ENCODE measurements at places on chromosomes 7 and 10.

GRCh38 chr7:30433506-30433905 is 45.1 kb downstream of the NOD1 start:
- no peak for DNase-seq

DNA sequence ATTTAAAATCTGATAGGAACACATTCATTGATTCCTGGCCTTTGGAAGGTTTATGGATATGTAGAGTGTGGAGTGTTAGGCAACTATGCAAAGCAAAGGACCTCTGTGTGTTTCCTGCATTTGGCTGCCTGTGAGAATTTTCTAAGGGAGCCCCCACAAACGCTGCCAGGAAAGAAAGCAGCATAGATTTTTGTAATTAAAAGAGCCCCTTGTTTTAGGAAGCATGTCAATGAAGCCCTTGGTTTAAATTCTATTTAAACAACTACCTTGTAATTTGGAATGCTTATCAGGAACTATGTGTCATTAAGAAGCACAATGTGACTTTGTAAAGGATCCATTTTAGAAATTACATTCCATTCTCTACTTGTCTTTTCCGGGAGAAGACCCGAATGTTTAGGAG is 742.5 kb downstream of the NXPH1 start:
- no peak for DNase-seq

GRCh38 chr7:3134745-3135144 is 91.1 kb upstream of the CARD11 start:
- DNase-seq: no peak

GRCh38 chr10:50523357-50523756 is 100.4 kb downstream of the SGMS1 start:
- no peak for DNase-seq

DNA sequence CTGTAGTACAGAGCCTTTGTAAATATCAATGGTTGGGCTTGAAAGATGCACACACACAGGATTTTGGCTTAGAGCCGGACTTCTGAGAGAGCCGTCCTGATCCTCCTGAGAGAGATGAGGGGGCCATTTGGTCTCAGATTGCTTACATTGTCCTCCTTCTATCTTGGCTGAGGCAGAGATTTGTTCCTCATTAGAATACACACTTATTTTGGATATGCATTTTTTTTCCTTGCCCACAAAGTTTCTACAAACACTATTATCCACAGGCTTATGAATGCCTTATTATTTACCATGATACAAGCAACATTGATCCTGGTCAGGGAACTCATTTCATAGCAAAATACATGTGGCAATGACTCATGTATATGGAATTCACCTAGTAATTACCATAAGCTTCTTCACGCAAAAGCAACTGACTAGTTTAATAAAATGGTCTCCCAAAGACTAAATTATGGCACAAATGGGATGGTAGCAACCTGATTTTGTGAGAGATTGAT is 175.3 kb downstream of the MDFIC start:
- no peak for DNase-seq

DNA sequence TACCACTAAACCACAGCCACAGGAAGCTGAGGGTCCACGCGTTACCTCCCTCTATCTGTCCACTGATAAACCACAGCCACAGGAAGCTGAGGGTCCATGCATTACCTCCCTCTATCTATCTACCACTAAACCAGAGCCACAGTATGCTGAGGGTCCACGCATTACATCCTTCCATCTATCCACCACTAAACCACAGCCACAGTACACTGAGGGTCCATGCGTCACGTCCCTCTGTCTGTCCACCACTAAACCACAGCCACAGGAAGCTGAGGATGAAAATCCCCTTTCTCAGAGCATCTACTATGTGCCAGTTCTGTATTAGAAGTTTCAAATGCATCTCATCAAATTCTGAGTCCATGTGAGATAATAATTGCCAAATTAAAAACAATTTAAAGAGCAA is 589.3 kb downstream of the DNAJB6 start:
- DNase-seq: no peak

GRCh38 chr10:76230921-76231285 is 799.5 kb downstream of the LRMDA start:
- DNase-seq: no peak

GRCh38 chr7:98777051-98777450 is 92.8 kb downstream of the TMEM130 start:
- DNase-seq: no peak
